Ovary (tissue), 10 donors: ENCODE measurements at places on chromosomes 11 and 22. TPM values are rescaled to one million over a fixed set of nuclear protein-coding genes. Genes with fewer than 3 reads are reported as not detected.
A peak's percentile ranks its signal among the peaks of the same experiment; 100 is the strongest.

DNA sequence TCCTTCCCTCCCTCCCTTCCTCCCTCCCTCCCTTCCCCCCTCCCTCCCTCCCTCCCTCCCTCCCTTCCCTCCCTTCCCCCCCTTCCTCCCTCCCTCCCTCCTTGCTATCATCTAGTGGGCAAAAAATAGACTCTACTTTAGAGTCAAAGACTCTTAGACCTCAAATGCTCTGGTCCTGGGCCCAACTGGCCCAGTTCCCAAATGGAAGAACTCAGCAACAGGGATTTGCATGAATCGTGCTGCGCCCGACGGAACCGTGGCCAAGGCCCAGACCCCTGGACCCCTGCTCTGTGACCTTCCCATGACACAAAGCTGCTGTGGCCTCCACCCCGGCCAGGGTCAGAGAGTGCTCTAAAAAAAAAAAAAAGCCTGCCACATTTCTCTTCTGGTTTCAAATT, 97.4 kb downstream of the WNT7B start:
- DNase-seq: peak; percentile 14

Gene RIBC2
- polyA plus RNA-seq: 0.33 TPM

DNA sequence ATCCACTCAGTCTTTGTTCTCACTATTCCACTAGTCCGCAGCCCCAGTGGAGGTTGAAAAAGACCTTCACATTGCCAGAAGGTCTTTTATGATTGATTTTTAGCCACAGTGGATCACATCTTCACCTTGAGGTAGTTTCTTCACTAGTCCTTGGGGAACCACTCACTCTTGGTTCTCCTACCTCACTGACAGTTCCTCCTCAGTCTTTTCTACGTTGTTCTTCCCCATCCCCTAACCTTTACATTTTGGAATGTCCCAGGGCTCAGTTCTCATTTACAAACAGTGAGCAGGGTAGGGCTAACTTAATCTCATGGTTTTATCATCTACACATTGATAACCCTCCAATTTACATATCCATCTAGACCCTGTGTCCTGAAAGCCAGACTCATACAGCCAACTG, 316.4 kb upstream of the SORL1-AS1 start:
- DNase-seq: no peak

Gene HTR3B
- not detected for polyA plus RNA-seq

GRCh38 chr11:103602840-103603239, 433.6 kb upstream of the DDI1 start:
- no peak for DNase-seq

Gene VEGFB
- polyA plus RNA-seq: 81.9 TPM

DNA sequence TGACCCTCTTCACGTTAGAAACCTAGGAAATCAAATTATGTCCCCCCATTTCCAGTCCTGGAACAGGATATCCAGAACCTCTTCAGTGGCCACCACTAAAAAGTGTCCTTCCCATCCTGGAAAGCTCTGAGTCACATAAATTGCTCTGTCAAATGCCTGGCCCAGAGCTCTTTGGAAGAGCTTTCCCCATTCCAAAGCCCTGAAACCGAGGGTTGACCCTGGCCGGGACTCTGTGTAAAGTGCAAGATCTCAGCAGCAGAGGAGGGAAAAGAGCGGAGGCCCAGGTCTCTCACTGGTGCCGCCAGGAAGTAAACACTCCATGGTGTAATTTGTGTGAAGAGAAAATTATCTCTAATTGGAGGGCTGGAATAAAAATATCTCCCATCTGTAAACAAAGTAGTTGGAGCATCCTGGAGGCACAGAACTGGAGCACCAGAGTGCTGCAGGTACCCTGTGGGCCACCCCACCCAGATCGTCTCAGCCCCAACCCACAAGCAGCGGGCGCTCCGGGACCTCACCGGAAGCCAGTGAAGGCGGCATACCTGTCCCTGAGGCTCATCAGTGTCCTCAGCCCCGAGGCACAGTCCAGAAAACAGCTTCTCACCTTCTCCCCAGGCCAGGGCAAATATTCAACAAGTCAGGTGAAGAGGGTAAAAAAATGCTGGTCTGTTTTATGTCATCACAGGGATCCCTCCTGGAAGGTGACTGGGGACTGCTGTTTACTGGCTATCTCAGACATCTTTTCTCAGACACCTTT, 4.7 kb upstream of the JAM3 start:
- no peak for DNase-seq

DNA sequence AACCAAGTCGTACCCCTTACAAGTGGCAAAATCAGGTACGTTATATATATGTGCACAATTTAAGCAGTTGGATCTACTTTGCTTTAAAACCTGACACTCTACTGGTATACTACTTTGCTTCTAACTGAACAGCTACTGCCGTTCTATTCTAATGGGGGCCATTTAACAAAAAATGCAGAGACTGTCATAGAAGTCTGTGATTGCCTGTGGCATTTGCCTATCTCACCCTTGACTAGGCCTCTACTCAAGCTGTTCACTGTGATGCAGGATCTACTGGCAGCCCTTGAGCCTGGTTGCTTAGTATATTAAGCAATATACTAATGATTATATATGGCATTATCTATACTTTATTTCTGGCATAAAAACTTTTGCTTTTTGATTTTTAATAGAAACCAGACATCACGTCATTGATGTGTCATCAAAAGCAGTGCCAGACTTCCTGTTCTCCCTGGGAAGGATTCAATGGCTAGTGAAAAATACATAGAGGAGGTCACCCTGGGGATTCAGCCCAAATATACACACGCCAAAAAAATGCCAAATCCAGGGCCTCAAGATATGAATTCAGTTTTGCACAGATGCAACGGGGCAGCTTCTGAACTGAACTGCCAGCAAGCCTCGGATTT, 40.0 kb upstream of the FIBIN start:
- DNase-seq: no peak

Gene TYMP
- polyA plus RNA-seq: 2.7 TPM

Gene TMEM191C
- polyA plus RNA-seq: 1.4 TPM

- peak; percentile 39 for DNase-seq
These were observed 77.0 kb downstream of the RPL27A start for GRCh38 chr11:8759634-8760033.

Gene ENTHD1
- not detected for polyA plus RNA-seq

DNA sequence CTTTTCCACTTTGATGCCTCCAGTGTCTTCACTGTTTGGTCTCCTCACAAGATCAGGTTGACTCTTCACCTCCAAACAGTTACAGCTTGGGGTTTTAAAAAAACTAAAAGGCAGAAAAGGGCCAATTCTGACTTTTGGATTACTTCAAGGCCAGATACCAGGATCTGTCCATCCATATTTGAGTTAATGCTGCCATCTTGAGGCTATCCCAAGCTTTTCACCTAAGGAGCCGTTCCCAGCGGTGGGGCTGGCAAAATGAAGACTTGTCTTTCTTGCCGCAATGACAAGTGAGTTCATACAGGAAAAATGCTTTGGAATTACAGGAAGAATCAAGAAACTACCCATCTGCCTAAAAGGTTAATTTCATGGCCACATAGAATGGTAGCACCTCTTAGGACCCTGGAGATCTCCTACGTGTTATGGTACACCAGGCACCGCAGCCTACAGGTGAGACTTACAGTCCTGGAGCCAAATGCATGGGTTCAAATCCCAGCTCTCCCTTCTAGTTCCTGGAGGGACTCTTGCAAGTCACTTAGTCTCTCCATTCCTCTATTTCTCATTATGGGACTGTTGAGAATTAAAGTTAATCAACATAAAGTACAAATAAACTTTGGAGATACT, 6.0 kb upstream of the OR5B21 start:
- DNase-seq: no peak

- DNase-seq: no peak
These were observed 522.3 kb upstream of the LUZP2 start for GRCh38 chr11:23974601-23975000.

Gene ESAM
- polyA plus RNA-seq: 46.6 TPM

Gene SCGB1C1
- polyA plus RNA-seq: not detected

Gene PGR
- 12.6 TPM for polyA plus RNA-seq

DNA sequence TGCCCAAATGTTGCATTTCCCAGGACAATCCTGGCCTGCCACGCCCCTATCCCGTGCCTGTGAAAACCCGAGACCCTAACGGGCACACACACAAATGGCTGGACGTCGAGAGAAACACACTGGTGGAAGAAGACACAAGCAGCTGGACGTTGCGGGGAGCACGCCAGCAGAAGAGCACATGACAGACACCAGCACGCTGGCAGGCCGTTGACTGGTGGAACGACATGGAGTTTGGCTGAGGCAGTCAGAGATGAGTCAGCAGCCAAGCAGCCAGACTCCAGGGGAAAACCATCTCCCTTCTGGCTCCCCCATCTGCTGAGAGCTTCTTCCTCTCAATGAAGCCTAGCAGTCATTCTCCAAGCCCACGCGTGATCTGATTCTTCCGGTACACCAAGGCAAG, 606.7 kb upstream of the LRRC4C start:
- no peak for DNase-seq
